Neural crest cell (in vitro differentiated cells): ENCODE measurements at places on chromosomes 6 and 20.

DNA sequence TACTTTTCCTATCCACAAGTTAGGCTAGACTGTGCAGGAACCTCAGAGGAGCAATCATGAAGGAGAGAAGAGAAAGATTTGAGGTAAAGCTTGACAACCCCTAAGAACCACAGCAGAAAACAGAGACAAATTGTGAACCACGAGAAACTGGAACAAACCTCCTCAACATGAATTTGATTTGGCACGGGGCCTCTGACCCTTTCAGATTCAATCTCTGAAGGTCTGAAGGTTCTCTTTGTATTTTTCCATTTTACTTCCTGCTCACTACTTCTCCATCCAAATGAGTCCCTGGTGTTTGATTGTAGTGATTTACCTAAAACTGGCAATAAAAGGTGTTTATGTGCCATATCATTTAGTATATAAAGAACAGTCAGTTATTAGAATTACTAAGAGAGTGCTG lies 126.1 kb upstream of the STXBP5 start:
- DNase-seq, result no peak

- DNase-seq, result no peak
Observed at GRCh38 chr6:22966691-22967422, 397.5 kb downstream of the HDGFL1 start.

- no peak for DNase-seq
Observed at GRCh38 chr6:169810066-169810989, 58.9 kb downstream of the ERMARD start.

- no peak for DNase-seq
Observed at GRCh38 chr20:46376196-46376785, 30.1 kb downstream of the ELMO2 start.

- DNase-seq, result no peak
Observed at GRCh38 chr6:41546866-41547798, 951 bp downstream of the FOXP4 start.

GRCh38 chr6:43739642-43740091 lies 30.3 kb upstream of the VEGFA start:
- no peak for DNase-seq

GRCh38 chr6:36907781-36908180 lies 22.0 kb downstream of the C6orf89 start:
- DNase-seq, result no peak

- DNase-seq, result no peak
Observed at GRCh38 chr6:150698391-150698790, 98.7 kb downstream of the PLEKHG1 start.

DNA sequence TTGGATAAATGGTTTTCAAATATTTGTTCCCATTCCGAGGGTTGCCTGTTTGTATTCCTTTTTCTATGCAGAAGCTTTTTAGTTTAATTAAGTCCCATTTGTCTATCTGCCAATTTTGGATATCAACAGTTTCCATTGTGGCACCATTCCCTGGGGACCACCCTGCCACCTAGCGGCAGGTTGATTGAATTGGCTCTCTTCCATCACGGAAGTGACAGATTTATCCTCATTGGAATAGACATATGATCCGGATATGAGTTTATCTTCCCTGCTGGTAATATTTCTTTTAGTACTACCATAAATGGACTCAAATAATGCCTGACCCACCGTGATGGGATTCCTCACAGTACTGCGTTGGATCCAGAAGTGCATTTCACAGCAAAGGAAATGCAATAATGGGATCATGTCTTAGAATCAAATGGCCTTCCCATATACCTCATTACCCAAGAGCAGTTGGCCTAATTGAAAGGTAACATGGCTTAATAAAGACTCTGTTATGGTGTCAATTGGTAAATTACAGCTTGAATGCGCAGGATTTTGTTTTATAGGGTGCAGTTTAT lies 327.0 kb downstream of the BMP2 start:
- DNase-seq, result peak; percentile 44

GRCh38 chr6:8123236-8123635 lies 20.9 kb upstream of the EEF1E1 start:
- no peak for DNase-seq

DNA sequence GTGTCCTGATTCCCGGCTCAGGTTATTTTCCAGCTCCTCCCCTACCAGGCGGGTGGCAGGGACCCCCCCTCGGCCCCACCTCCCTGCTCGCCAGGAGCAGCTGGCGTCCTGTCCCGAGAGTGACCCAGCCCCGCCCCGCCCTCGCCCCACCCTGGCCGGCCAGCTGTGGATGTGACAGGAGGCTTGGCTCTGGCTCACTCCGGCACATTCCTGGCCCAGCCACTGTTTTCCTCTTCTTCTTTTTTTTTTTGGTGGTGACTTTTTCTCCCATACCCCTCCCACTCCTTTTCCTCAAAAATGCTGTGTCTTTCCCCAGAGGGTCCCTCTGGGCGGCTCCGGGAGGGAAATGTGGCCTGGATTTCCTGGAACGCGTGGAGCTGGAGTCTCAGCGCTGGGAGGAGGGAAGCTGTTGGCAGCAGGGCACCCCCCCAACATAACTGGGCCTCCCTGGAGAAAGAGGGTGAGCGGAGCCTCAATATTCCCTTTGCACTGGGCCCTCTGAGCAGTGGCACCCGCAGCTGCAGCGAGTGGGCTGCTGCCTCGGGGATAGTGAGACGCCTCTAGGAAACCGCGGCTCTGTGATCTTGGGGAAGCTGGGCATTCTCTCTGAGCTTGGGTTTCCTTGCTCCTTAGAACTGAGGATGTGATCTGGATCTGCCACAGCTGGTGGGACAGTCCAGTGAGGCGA lies 28.3 kb upstream of the CSNK2A1 start:
- no peak for DNase-seq

- no peak for DNase-seq
Observed at GRCh38 chr6:22613695-22614094, 44.3 kb downstream of the HDGFL1 start.

- no peak for DNase-seq
Observed at GRCh38 chr20:15195378-15195777, 858.0 kb upstream of the FLRT3 start.
